ENCODE measurements at places on chromosomes 2 and 18.

GRCh38 chr2:129103936-129104878 lies 785.5 kb upstream of the HS6ST1 start:
- no peak for DNase-seq

DNA sequence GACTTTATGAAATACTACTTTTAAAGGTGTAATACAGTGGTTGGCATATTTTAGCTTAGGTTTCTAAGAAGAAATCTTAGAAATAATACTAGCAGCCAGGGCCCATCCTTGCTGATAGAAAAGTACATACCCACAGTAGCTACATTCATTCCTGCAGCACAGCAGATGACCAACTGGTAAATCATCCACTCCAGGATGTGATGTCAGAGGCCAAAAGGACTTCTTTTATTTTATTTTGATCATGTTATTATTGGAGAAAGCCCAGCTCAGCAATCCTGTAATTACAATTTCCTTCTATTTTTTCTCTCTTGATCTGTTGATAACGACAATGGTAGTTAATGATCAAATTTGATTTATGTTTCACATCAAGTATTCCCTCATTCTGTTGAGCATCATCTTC lies 18.0 kb upstream of the TTN start:
- DNase-seq, result no peak

- no peak for DNase-seq
Measured at GRCh38 chr2:196145256-196145655, 26.1 kb downstream of the STK17B start.

DNA sequence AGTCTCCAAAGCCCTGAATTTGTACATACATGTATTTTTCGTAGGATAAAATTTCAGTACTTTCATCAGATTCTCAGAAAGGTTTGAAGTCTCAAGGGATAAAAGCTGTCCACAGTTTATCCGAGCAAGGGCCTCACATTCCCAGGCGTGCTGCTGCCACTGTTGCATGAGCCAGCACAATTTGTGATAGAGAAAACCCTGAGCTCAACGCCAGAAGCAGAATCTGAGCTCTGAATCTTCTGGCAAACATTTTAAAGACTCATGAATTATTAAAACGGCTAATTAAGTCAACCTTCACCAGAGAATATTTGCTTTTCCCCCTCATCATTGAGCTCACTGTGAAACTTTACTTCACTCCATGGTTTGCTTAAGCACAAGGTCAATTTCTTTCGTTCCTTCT lies 38.5 kb upstream of the STPG4 start:
- DNase-seq, result no peak

GRCh38 chr18:51520676-51521180 lies 323.2 kb upstream of the MEX3C start:
- no peak for DNase-seq

DNA sequence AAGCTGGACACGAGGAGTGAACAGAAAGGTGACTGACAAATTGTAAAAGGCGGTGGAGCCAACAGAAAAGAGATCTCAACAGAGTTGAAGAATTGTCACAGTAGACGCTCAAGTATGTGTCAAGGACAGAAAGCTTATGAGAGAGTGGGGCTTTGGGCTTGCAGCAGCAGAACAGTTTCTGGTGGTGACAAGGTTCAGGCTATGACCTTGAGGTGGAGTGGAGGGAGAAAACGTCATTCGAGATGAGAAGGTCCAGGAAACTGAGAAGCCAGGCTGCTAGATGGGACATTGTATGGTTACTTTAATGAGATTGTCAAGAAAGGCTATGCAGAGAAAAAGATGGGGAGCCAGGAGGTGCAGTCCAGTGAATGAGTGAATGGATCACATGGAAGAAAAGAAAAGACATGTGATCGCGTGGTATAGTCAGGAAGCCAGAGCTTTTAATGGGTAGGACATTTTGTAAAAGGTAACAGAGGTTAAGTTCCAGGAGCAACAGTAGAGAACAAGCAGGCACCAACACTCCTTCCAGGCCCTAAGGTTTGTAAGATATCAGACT lies 91.1 kb upstream of the EPC2 start:
- DNase-seq, result no peak

GRCh38 chr2:236113425-236113824 lies 54.8 kb downstream of the GBX2 start:
- DNase-seq, result no peak

DNA sequence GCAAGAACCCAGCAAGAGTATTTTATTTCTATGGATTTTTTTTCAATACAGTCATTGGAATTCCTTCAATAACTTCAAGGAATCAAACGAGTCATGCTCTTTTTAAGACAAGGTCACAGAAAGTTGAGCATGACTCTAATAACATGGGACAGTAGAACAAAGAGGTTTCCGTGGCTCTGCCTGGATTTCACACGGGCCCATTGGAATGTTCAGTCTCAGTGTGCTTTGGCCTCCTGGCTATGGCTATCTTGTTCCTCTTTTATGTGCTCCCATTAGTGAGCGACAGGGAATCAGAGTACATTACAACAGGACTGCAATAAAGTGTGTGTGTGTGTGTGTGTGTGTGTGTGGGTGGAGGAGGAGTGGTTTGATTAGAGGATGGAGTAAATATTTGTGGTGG lies 312.4 kb downstream of the DCC start:
- no peak for DNase-seq

DNA sequence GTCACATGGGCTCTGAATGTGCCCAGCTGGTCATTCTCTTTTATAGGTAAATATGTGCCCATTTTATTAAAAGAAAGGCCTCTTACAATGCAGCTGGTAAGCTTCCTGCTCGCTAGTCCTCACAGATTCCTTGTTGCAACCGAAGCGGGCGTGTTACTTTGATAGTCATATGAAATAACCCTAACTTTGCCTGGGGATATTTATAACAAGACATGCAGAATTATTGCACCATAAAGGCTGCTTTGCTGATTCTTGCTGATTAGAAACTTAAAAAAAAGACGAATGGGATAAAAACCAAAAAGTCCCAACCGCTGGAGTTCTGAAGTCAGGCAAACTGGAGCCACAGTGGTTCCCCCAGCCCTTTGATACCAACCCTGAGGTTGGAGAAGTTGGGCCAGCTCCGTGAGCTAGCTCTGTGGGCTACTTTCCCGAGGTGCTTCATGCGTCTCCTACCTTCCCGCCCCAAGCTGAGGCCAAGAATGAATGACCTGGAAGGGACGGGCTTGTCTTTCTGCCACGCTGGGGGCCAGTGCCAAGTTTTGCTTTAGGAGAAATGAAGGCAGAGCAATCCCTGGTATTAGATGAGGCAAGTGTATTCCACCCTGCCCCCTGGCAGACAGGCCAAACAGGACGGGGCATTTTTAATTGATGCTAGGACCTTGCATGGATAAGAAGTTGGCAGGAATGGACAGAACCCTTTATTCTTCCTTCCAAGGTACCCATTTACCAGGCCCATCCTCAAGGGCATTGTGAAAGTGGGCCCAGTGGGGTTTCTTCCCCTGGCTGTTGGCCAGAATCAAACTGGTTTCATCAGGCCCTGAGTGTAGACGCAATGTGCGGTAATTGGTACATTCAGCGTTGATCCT lies 140.4 kb downstream of the KCTD1 start:
- no peak for DNase-seq

GRCh38 chr2:155830817-155831579 lies 501.5 kb downstream of the NR4A2 start:
- DNase-seq, result no peak

DNA sequence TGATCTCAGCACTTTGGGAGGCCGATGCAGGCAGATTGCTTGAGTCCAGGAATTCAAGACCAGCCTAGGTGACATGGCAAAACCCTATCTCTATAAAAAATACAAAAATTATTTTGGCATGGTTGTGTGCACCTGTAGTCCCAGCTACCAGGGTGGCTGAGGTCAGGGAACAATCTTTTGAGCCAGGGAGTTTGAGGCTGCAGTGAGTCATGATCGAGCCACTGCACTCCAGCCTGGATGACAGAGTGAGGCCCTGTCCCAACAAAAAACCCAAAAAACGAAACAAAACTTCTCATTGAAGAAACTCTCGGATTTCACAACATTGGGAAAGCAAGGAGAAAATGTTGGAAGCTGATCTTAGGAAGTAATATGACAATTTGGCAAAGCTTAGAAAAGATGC lies 317.3 kb upstream of the MGAT5 start:
- no peak for DNase-seq

- DNase-seq, result no peak
Measured at GRCh38 chr2:182416191-182416590, 10.6 kb downstream of the PDE1A start.

DNA sequence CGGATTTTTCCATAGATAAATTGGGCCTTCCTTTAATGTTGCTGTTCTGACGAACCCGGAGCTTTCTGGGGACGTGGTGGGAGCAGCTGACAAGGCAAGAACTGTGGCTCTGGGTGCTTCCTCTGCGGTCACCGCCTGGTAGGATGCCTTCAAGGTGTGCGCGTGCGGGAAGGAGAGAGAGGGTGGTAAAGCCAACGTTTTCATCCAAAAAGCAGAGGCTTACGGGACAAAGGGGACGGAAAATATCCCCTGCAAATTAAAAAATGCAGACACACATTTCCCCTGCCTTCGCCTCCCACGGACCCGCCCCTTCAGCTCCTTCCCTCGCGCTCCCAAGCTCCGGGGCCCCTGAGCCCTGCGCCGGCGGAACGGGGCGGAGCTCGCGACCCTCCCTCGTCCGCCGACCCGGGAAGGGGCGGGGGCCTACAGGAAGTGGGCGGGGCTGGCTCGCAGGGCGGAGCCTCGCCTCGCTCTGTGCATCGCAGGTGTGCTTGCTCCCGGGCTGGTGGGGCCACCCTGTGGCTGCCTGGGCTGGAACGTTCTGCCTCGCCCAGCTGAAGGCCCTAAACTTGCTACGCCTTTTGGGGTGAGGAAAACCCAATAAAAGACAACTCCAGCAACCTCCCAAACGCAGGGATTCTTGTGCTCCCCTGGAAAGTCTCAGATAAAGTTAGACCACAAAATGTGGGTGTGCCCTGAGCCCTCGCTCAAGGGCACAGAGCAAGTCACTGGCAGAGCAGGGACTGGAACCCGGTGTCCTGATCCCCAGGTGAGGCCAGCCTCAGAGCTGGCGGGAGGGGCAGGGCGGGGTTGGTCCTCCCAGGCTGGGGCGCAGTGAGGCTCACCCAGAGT lies 25.4 kb upstream of the SLC66A3 start:
- DNase-seq, result no peak

DNA sequence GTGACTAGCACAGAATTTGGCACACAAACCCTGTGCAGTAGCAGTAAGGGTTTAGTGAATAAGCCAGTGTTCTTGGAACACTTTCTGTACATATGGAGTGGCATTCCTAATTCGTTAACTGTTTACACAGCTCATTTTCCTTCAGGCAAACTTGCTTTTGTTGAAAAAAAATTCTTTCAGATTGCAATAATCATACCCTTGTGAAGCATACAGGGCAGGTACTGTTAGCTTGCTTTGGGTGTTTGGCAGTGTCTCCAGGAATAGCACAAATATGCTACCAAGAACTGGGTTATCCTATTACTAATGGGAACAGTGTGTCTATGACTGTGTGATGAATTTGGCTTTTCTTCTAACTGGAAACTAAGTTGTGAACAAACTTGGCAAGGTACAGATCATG lies 33.4 kb downstream of the UGP2 start:
- no peak for DNase-seq

GRCh38 chr18:52069201-52069600 lies 270.8 kb upstream of the DCC start:
- no peak for DNase-seq

GRCh38 chr2:226891780-226892590 lies 56.1 kb downstream of the RHBDD1 start:
- DNase-seq, result no peak

DNA sequence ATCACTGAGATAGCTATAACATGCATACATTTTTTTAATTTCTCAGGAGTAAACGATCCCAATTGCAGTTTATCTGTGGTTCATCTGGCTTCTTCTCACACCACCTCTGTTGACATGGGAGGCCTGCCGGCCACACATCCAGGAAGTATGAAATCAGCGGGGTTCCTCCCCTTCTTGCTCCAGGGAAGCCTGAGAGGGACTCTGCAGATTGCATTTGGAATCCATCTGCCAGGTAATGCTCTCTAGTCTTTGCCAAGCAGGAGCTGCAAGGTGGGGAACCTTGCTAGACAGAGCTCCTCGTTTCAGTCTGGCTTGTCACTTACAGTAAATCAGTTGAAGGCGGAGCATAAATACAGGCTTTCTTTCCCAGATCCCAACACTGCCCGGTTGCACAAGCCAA lies 49.9 kb downstream of the SOX11 start:
- no peak for DNase-seq

DNA sequence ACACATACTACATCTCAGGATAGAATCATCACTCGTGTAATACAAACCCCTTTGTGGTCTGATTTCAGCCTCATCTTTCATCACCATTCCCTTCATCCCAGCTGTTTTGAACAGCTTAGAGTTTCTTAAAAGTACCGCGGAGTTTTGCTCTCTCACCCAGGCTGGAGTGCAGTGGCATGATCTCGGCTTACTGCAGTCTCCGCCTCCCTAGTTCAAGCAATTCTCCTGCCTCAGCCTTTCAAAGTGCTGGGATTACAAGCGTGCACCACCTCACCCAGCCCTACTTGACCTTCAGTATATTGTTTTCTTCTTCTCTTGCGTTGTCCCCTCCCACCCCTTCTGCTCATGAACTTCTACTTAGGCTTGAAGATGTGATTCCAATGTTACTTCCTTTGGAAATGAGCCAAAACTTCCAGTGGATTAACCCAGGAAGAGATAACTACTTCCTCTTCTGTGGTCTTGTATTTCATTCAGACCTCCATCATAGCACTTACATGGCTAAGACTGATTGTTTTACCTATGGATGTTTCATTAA lies 15.8 kb downstream of the ERLEC1 start:
- DNase-seq, result no peak

DNA sequence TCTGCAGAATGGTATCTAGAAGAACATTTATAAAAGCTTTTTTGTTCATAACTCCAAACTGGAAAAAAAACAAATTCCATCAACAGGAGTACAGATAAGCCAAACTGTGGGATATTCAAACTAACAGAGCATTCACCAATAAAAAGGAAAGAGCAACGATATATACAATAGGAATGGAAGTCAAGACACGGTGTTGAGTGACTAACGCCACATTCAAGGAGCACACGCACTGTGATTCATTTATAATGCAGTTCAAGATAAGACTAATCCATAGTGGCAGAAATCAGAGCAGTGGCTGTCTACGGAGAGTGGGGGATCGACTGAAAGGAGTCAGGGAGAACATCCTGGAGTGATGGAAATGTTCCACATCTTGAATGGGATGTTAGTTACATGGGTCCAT lies 70.7 kb downstream of the CABYR start:
- no peak for DNase-seq

GRCh38 chr2:74333175-74333574 lies 10.0 kb downstream of the SLC4A5 start:
- DNase-seq, result no peak

DNA sequence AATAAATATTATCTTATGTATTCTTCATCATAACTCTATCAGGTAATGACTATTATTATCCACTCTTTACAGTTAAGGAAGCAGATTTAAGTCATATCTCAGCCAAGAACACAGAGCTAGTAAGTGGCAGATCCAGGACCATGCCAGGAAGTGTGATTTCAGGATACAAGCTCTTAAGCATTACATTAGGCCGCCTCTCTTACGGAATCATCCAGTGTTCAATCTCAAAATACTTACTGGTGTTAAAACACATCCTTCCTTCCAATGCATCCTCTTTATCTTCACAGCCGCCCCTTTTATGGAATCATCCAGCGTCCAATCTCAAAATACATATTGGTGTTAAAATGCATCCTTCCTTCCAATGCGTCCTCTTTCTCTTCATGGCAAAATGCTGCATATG lies 14.7 kb upstream of the RGPD4 start:
- no peak for DNase-seq

GRCh38 chr2:46194856-46195255 lies 102.4 kb upstream of the EPAS1 start:
- no peak for DNase-seq

- no peak for DNase-seq
Measured at GRCh38 chr2:30686000-30686399, 121.2 kb downstream of the CAPN13 start.

GRCh38 chr2:202009019-202009481 lies 24.6 kb upstream of the FZD7 start:
- no peak for DNase-seq
